ENCODE measurements at places on chromosomes 1 and 21.

DNA sequence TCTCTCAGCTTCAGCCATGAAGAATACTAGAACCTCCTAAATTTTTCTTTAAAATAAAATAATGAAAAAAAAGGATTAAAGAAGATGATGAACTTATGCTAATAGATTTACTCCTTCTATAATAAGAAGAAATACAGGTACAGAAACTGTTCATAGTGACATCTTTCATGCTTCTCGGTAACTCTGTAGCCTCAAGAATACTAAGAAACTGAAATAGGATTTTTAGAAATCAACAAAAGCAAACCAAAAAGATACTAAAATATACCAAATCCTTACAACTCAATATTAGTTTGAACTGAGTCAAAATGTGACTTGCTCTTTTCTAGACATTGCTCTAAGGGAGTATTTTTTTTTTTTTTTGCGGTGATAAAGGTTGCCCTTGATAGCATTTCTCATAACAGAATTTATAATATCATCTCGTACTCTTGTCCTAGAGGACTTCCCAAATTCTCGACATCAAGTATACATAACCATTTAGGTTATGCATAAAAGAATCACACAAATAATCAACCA, 42.8 kb downstream of the ZZZ3 start:
- no peak for DNase-seq

DNA sequence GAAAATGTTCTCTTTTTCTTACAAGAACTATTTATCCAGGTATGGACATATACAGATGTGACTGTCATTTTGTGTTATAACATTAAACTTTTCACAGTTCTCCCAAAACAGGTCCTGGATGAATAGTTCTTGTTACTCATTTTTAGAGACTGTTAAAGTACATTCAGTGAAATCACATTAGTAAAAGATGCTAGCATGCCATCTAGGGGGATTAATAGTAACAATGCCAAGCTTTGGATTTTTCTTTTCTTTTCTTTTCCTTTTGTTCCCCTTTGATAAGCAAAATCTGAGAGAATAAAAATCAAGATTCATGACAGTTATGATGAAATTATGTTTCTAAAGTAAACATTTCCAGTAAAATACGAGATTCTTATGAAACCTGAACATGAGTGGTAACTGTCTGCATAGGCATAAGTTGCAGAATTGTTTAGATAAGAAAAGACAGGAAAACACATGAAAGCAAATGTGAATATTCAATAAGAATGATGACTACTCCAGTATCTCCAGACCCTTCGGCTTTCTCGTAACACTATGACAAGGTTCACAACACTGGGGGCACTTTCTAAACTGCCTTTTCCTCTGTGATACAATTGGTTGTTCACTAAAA, 77.5 kb downstream of the TPR start:
- DNase-seq: no peak

- peak; percentile 45 for DNase-seq
These were observed 1.1 kb downstream of the LUZP1 start for GRCh38 chr1:23167353-23168078.

DNA sequence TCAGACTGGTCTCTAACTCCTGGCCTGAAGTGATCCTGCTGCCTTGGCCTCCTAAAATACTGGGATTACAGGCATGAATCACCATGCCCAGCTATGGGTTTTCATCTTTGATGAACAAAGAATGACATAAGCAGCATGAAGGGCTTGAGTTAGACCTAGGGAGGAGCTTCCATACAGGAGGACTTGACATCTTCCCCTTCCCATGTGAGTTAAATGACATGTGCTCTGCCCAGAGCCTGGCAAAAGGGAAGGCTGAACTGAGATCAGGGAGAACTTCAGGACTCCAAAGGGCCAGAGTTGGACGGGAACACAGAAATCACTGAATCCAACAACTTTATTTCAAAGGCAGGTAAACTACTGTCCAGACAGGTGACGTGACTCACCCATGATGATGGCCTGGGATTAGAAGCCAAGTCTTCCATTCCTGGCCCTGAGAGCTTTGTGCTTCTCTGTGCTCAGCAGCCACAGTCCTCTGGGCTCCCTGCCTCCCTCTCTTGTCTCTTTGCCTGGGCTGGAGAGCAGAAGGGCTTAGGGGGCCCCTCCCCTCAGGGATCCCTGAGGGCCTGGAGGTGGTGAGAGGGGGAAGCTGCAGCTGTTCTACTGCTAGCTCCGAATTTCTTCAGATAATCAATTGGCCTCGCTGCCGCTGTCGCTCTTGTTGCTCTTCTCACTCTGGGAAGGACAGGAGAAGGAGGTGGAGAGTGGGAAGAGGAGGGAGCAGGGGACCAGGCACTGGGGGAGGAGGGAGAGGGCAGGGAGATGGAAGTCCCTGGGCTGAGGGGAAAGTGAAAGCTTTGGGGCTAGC, 7.6 kb downstream of the NHLH1 start:
- DNase-seq: no peak

DNA sequence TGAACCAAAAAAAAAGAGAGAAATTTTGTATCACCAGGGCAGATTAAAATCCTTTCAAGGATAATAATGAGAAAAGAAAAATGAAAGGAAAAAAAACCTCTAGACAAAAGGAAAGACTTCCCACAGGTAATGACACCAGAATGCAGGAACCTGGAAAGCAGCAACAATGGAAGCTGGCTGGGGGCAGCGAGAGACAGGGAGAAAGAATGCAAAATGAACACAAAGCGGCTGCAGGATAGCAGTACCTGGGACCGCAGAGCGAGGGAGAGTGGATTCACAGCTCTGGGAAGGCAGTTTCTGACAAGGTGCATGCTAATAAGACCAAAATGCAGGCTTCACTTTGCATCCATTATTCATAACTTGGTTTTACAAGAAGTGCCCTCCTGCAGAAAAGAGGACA, 349.0 kb downstream of the SIPA1L2 start:
- DNase-seq: no peak

DNA sequence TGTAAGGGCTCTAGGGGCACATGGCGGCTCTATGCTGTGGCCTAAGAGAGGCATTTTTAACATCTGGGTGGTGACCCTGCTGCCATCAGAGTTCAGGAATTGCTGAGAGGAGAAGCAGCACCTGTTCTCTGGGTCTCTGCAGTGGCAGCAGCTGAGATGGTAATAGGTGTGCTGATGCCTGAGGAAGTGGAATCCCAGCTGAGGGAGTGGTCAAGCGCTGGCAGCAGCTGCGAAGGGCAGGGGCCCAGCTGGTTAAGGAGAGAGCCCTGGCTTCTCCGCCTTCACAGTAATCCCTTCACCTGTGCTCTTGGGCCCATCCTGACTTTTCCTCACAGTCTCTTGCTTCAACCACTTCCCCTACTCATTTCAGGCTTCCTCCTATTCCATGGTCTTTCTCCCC, 39.8 kb downstream of the GJA5 start:
- DNase-seq: no peak

DNA sequence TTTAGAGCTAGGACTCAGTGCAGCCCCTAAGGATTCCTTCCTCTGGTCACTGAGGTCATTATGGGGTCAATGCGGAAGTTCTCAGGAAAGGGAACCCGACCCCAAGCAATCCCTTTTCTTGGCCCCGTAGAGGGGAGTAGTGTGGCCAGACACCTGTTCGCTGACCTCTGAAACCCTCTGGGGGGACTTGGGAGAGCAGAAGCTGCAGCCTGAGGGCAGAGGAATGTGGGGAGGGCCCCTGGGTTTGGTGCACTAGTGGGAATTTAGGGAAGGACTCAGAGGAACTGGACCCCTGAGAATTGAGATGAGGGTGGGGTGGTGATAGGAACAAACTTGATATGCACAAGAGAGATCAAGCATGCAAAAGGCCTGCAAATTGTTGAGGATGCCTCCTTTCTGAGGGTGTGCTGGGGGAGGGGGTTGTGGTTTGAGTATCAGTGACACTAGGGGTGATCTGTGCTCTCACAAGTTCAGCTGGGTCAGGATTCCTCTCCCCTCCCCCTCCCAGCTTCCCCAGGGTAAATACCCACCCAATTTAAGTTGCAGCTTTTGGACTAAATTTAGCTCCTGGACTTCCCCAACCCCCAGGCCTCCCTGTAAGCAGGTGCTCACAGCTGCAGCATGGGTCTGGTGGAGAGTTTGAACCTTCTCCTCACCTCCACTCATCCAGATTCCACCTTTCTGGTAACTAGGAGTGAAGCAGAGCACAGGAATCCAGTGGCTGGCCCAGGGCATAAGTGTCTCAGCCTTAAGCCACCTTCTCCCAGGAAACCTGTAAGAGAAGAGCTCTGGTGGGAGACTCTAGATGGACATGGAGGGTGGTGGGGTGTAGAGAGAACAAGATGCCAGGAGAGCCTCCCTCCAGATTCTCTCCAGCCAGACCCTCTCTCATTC, 13.5 kb downstream of the ADAMTSL4 start:
- DNase-seq: no peak

GRCh38 chr1:155105604-155106011, 22.1 kb upstream of the EFNA1 start:
- no peak for DNase-seq

- DNase-seq: no peak
These were observed 39.6 kb upstream of the KANK4 start for GRCh38 chr1:62358665-62359373.

DNA sequence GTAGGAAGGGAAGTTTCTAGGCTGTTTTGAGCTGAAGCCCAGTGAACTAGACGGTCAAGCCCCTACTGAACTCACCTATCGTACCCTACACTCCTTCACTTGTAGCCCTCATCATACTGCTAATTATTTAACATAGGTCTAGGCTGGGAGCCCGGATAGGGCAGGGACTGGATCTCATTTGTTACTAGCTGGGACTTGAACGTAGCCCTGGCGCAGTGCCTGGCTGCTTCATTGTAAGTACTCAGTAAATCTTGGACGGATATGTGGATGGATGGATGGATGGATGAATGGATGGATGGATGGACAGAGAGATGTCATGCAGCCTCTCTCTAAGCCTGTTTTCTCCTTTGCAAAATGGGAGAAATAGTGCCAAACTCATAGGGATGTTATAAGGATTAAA, 129.2 kb downstream of the EPHB2 start:
- DNase-seq: no peak

- no peak for DNase-seq
These were observed 50.5 kb downstream of the RASSF5 start for GRCh38 chr1:206557636-206558473.

Data from HuH-7 (cell line).